ENCODE measurements at places on chromosomes 1 and 21. TPM values are rescaled to one million over a fixed set of nuclear protein-coding genes. Genes with fewer than 3 reads are reported as not detected.

DNA sequence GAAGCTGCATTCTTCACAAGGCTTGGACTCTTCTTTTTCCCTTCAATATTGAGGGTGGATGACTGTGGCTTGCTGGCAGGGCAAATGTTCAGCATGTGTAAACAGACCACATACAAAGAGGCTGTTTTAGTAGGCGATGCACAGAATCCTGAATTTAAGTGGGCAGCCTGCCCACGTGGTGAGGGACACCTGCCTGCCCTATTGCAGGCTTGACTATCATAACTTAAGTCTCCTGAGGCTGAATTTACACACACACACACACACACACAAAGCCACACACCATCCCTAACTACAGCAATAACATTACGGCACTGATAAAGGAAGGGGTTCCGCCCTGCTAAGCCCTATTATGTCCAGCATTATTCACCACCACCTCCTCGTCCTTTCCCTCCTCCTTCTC is 15.9 kb downstream of the SYT2 start:
- no peak overlapping the region for H3K27ac ChIP-seq
- no peaks in the 10 kb centered on the region for H3K36me3 ChIP-seq

- H3K4me3 ChIP-seq, result no peak overlapping the region
- DNase-seq, result no peak
- H3K4me1 ChIP-seq, result peaks cover 10% of the 10 kb centered on the region
- no peak overlapping the region for H3K27ac ChIP-seq
- peaks cover 30% of the 10 kb centered on the region for H3K36me3 ChIP-seq
Observed at GRCh38 chr1:206606867-206607266, 5.4 kb downstream of the EIF2D start.

DNA sequence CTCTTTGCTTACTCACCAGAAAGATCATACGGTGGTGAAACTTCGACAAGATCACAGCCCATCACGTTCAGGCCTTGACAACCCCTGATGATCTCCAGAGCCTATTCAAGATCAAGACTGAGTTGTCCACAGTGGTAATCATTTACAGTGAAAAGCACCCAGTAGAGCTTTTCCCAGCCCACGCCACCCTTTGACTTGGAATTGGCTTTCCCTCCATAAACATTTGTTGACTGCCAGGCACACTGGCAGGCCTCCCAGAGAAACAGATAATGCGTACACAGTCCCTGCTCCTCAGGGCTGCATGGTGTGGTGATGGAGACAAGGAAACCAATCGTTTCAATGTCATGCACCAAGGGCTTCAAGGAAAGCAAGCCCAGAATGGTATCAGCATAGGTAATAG is 10.1 kb downstream of the AGMAT start:
- no peaks in the 10 kb centered on the region for H3K27me3 ChIP-seq
- H3K4me3 ChIP-seq, result no peak overlapping the region
- no peak overlapping the region for H3K27ac ChIP-seq
- H3K4me1 ChIP-seq, result no peaks in the 10 kb centered on the region
- H3K36me3 ChIP-seq, result peaks cover 5% of the 10 kb centered on the region

GRCh38 chr1:173222149-173223030 is 15.3 kb upstream of the TNFSF4 start:
- H3K4me1 ChIP-seq, result peaks cover 8% of the 10 kb centered on the region
- DNase-seq, result no peak
- H3K4me3 ChIP-seq, result no peak overlapping the region

The GBP4 gene
- total RNA-seq, result 4.8 TPM

The PPP1R12B gene
- 61.6 TPM for total RNA-seq

The PLA2G2F gene
- total RNA-seq, result not detected

The SLC9C2 gene
- total RNA-seq, result 0.93 TPM

All from mesothelial cell of epicardium (in vitro differentiated cells).